Activated effector memory CD4-positive, alpha-beta T cell treated with Interleukin-2 at 50 U/mL for 16 hours (primary cell): ENCODE measurements at places on chromosomes 1 and 21.

GRCh38 chr1:180672105-180672504, 40.3 kb downstream of the XPR1 start:
- no peak for DNase-seq

GRCh38 chr1:30569384-30569783, 154.0 kb downstream of the MATN1 start:
- DNase-seq, result no peak

DNA sequence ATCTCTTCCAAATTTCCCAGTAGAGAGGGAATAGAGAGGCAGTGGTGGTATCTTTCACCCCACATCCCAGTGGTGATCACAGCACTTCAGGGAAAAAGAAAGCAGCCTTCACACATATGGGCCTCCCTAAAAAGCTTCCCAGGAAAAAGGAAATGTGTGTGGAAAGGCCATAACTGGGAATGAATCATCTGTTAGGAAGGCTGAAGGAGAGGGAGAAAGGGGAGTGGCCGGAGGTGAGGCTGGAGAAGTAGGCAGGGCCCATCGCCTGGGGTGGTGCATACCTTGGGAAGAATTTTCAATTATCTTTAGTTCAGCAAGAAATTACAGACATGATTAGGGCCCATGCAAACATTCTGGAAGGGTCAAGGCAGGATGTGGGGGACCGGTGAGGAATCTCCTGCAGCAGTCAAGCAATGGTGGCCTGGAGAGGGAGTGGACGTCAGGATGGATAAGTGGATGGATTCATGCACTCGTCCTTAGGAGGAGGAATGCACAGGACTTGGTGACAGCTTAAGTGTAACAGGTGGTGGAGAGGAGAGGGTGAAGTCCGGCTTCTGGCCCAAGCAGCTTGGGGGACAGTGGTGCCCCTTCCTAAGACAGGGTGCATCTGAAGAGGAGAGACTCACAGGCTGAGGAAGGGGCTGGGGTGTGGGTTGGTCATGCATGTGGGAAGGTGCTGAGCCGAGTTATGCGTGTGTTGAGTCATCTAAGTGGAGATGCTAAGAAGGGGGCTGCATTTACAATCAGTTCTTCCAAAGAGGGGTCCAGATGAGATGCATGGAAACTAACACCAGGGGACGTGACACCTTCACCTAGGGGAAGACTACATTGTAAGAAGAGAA, 17.9 kb downstream of the HIVEP3 start:
- no peak for DNase-seq

- DNase-seq, result no peak
Measured at GRCh38 chr1:165857046-165857801, 29.8 kb downstream of the UCK2 start.

DNA sequence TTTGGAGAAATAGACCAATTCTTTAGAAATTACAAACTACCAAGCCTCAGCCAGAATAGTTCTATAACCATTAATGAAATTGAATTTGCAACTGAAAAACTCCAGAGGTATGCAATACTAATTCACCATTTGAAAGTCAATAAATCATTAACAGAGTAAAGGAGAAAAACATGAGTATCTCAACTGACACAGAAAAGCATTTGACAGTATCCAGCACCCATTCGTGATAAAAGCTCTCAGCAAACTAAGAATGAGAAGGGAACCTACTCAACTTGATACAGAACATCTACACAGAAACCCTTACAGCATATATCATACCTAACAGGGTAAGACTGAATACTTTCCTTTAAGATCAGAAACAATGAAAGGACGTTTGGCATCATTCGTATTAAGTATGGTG, 54.3 kb downstream of the ST6GALNAC5 start:
- DNase-seq, result no peak

- DNase-seq, result no peak
Measured at GRCh38 chr1:162253790-162254189, 122.9 kb downstream of the SPATA46 start.

GRCh38 chr1:207659545-207660153, 14.7 kb downstream of the CR1L start:
- DNase-seq, result no peak
